ENCODE measurements at places on chromosomes 4 and X.

- DNase-seq, result no peak
Observed at GRCh38 chr4:122003335-122003734, 51.5 kb upstream of the TRPC3 start.

DNA sequence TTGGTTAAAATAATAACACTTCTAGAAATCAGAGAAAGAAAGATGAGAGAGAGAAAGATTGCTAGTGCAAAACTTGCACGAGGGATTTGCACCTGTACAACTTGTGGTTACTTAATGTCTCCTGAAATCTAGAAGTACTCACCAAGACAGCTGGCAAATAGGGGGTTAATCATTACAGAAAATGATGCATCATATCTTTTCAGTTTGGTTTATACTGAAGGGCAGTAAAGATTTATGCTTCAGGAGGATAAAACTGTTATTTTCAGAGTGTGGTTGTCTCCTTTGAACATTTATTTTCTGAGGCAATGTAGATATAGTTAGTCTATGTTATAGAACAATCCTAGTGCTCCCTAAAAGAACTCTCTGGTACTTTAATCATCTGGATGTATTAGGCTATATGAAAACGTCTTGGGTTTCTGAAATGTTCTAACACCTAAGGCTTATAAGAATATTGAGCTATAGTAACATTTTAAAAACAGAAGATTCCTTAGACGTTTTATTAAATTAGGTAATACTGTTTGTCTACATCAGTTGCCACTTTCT, 13.3 kb downstream of the ATOH1 start:
- DNase-seq, result no peak

- DNase-seq, result no peak
Observed at GRCh38 chr4:97987019-97987648, 156.1 kb downstream of the STPG2 start.

- DNase-seq, result no peak
Observed at GRCh38 chr4:183335369-183335940, 13.2 kb upstream of the CLDN24 start.

- no peak for DNase-seq
Observed at GRCh38 chr4:183409483-183409882, 35.0 kb upstream of the CDKN2AIP start.

GRCh38 chrX:65866773-65867172, 173.1 kb downstream of the VSIG4 start:
- DNase-seq, result no peak

GRCh38 chrX:16834806-16835205, 35.4 kb downstream of the RBBP7 start:
- no peak for DNase-seq

GRCh38 chr4:6991771-6992557, 51.2 kb upstream of the TADA2B start:
- DNase-seq, result no peak

DNA sequence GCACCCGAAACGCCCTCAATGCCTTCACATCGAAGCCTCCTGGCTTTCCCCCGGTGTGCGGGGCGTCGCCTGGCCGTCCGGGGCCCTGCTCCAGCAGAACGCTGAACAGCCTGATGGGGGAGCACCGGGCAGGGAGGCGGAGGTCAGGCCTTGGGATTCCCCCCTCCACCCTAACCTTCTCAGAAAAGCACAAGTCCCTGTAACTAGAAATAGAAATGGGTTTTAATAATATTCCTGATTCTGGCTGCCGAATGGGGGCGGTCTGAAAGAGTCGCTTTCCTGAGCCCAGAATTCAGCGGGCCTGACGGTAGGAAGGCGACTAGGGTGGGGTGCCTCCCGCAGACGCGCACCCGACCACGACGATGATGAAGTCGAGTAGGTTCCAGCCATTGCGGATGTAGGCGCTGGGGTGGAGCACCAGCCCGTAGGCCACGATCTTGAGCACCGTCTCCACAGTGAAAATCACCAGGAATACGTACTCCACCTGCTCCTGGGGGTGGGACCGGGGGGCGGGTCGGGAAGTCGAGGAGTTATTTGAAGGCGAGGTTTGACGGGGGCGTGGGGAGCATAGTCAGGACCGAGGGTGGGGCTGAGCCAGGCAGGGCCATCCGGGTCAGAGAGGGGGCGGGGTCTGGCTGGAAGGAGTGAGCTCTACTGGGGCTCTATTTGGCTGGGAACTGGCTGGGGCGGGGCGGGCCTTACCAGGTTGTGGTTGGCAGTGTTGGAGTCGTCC, 2.5 kb downstream of the CACNA1F start:
- no peak for DNase-seq

DNA sequence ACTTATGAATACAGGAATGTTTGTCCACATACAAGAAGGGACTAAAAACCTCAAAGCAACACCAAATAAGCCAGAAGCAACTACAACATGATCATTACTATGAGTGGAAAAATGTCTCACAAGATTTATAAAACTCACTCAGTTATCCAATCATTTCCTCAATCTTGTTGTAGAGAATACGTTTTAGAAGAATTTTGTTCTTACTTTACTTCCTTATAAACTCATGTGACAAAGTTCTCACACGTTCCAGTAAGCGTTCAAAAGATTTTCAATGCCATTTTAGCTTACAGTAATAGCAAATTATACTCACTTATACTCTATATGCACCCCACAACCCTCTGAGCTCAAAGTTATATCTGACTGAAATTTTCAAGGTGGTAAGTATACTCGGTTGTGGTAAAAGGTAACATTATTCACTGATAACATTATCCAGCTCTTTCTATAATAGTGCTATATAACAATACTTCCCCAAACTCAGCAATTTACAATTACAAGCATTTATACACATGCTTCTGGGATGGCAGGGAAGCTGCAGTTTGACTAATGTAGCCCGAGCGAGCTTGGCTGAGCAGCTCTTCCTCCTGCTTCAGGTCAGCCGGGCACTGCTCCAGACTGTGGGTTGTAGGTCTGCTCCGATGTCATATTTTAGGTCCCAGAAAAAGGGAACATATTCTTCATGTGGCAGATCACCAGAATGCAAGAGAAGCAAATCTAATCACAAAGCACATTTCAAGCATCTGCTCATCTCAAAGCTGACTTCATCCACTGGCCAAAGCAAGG, 226.3 kb downstream of the RCHY1 start:
- no peak for DNase-seq

DNA sequence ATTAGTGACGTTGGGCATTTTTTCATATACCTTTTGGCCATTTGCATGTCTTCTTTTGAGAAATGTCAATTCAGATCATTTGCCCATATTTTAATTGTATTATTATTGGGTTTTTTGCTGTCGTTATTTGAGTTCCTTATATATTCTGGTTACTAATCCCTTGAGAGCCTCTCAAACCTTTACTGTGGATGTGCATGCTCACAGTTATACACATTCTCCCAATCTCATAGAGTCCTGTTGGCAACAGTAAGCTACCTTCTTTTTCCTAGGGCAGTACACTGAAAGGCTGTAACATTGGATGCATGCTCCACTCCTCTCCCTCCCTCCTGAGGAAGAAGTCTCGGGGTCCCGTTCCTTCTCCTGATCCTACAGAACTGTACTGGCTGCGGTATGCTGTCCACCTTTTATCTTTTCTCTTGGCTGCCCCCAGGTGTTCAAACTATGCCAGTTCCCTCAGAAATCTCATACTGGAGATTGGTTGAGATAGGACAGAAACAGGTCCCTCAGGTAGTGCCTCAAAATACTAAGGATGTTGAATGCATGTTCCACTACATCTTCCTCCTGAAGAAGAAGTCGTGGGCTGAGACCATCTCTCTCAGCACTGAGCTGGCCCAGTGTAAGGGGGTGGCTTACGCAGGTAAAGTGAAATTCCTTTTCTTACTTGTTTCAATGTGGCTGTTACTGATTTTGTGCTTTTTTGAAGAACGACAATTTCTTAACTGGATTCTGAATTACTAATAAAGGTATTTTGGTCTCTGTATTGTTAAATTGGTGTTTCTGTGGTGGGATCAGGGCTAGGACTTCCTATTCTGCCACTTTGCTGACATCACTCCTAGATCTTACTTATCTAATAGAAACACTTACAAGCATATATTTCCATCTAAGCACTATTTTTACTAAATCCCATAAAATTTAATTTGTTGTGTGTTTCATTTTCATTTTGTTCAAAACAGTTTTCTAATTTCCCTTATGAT, 145.4 kb upstream of the HUWE1 start:
- no peak for DNase-seq

All from vagina (tissue), 2 donors.